Upper lobe of left lung (tissue), 6 donors: ENCODE measurements at places on chromosomes 3 and 15.

- no peak for DNase-seq
These were observed 9.9 kb downstream of the BCL6 start for GRCh38 chr3:187735383-187735782.

- DNase-seq, result no peak
These were observed 29.5 kb upstream of the THRB start for GRCh38 chr3:24523988-24524727.

DNA sequence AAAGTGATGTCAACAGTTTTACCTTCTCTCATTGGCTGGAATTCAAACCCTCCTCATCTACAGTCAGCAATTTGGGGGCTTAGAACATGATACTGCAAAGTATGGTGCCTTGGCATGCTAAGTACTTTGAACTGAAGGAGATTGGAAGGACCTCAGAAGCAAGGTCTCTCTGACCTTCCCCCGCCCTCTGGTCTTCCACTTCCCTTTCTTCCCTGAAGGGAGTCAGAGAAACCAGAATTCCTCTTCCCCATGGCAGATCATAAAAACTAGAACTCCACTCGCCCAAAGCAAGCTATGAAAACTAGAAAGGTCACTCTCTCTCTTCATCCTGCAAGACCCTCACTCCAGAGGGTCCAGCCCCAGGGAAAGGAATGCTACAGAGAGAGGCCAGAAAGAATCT, 64.2 kb downstream of the CD200R1L start:
- no peak for DNase-seq

DNA sequence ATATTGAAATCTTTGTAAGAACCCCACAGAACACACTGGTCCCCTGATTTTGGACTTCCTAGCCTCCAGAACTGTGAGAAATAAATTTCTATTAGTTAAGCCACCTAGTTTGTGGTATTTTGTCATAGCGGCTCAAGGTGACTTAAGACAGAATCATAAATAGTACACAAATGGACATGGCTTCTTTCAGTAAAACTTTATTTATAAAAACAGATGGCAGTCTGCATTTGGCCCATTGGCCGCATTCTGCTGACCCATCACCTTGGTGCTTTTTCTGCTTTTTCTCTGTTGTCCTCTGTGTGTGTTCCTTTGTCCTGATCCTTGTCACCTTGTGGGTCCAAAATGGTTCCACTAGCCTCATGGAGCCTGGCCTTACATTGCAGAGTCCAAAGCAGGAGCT, 363.6 kb downstream of the PTPRG start:
- DNase-seq, result no peak

- DNase-seq, result no peak
These were observed 18.6 kb upstream of the SLC24A5 start for GRCh38 chr15:48102167-48102566.

GRCh38 chr15:67240235-67241131, 14.0 kb downstream of the AAGAB start:
- no peak for DNase-seq

DNA sequence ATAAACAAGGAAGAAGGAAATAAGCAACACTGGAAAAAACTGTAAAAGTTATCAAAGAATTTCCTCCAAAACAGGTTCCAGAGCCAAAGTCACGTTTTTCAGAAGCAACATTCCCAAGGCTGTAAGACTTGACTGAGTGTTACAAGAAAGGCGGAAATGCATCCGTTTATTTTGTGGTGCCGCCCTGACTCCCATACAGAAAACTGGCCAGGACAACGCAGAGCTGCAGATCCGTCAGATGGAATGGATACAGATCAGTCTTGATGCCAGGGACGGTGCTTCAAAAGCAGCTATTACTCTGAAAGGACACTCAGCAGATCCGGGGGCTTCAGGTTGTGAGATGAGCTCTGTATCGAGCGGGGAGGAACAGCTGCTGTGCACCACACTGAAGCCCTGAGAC, 83.4 kb downstream of the GABRG3 start:
- no peak for DNase-seq
